SJSA1 (cell line): ENCODE measurements at places on chromosomes 16 and 17. TPM values are rescaled to one million over a fixed set of nuclear protein-coding genes. Genes with fewer than 3 reads are reported as not detected.

DNA sequence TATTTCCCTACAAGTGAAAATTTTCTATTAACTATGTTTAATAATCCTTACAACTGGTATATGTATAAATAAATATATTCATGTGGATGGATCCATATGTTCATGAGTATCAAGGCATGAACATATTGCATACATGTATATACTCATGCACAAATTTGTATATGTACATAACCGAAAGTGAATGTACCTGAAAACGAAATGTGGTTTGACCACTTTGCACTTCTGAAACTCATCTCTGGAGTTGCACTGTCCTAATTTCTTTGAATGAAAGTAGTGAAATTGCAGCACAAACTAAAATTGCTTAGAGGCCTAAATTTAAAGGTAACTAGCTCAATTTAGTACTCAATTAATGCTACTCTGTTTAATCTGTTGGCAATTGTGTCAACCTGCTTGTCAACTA is 27.4 kb upstream of the GNAO1 start:
- no peak for DNase-seq
- H3K27ac ChIP-seq, result no peak overlapping the region
- H3K4me3 ChIP-seq, result no peak overlapping the region
- no peaks in the 10 kb centered on the region for H3K27me3 ChIP-seq
- no peaks in the 10 kb centered on the region for H3K36me3 ChIP-seq
- no peaks in the 10 kb centered on the region for H3K4me1 ChIP-seq

GRCh38 chr16:54425068-54425467 is 138.5 kb upstream of the IRX3 start:
- DNase-seq, result no peak
- no peaks in the 10 kb centered on the region for H3K36me3 ChIP-seq
- H3K27me3 ChIP-seq, result no peaks in the 10 kb centered on the region
- no peak overlapping the region for H3K4me3 ChIP-seq

GRCh38 chr16:55666012-55666411 is 10.2 kb downstream of the SLC6A2 start:
- no peak overlapping the region for H3K4me3 ChIP-seq
- no peak for DNase-seq
- H3K36me3 ChIP-seq, result no peaks in the 10 kb centered on the region
- no peak overlapping the region for H3K27ac ChIP-seq
- H3K27me3 ChIP-seq, result 0 out of 2 replicates have a peak, but pooled peaks cover 3% of the 10 kb centered on the region
- H3K4me1 ChIP-seq, result no peaks in the 10 kb centered on the region

The YBX2 gene
- total RNA-seq, result not detected in 2 replicates

DNA sequence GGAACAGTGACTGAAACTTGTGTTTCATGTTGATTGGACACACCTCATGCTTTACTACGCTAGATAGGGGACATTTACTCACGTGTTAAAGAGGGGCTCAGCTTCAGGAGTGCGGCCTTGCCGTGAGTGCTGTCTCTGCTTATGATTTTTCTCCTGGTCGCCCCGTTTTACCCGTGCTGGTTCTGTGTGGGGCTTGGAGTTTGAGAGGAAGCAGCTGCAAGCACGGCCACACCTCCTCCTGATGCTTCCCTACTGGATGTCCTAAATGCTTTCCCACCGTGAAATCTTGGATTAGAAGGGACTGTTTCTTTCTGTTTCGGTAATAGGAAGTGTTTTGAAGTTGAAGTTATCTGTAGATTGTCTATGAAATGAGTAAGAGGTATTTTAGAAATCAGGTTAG is 54.0 kb upstream of the ZNF750 start:
- H3K27me3 ChIP-seq, result no peaks in the 10 kb centered on the region
- H3K4me1 ChIP-seq, result no peaks in the 10 kb centered on the region
- no peak overlapping the region for H3K4me3 ChIP-seq
- no peak for DNase-seq
- peaks cover 24% of the 10 kb centered on the region for H3K36me3 ChIP-seq

DNA sequence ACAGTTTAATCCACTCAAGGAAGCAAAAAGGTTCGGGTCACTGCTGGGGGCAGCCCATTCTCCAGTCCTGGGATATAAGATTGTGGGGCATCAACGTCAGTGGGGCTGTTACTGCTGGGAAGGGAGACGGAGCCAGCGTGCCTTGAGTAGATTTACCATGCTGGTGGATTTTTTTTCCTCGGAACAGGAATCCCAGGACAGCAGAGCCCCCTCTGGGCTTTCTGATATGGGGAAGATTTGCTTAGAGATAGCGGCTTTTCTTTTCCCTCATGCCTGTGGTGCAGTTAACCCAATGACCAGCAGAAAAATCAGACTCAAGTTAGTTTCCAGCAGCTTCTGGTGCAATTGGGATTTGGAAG is 35.4 kb downstream of the WSCD1 start:
- H3K27me3 ChIP-seq, result no peaks in the 10 kb centered on the region
- H3K4me1 ChIP-seq, result no peaks in the 10 kb centered on the region

The SLC52A1 gene
- not detected in 2 replicates for total RNA-seq
